ENCODE measurements at places on chromosomes 1 and 21.

DNA sequence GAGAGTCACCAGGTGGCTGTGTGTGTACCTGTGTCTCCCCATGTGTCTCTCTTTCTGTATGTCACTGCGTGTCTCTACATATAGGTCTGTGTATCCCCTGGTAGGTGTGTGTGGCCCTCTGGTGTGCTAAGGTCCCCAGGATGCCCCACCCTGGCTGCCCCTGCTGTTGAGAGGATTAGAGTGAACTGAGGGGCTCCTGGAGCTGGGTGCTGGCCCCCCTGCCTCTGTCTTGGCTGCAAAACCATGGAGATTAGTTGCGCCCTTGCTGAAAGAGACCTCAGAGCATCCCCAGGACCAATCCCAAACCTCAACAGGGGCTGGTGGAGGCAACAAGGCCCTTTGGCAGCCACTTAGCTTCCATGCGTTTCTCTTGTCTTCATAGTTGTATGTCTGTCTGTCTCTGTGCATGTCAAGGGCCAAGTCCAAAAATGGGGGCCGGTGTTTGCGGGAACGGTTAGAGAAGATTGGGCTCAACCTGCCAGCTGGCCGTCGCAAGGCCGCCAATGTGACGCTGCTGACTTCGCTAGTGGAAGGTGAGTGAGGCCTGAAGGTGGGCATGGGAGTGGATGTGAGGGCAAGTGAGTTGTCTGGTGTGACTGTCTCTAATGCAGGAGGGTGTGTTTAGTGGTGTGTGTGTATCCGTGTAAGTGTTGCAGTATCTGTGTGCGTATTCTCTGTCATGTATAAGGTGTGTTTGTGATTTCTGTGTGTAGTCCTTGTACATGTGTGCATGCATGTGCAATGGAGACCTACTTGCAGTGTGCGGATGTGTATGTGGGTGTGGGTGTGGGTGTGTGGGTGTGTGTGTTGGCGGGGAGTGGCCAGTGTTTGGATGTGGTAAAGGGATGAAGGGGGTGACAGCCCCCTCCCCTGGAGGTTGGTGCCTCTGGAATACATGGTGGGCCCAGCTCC, 16.7 kb downstream of the TFAP2E start:
- DNase-seq = no peak

DNA sequence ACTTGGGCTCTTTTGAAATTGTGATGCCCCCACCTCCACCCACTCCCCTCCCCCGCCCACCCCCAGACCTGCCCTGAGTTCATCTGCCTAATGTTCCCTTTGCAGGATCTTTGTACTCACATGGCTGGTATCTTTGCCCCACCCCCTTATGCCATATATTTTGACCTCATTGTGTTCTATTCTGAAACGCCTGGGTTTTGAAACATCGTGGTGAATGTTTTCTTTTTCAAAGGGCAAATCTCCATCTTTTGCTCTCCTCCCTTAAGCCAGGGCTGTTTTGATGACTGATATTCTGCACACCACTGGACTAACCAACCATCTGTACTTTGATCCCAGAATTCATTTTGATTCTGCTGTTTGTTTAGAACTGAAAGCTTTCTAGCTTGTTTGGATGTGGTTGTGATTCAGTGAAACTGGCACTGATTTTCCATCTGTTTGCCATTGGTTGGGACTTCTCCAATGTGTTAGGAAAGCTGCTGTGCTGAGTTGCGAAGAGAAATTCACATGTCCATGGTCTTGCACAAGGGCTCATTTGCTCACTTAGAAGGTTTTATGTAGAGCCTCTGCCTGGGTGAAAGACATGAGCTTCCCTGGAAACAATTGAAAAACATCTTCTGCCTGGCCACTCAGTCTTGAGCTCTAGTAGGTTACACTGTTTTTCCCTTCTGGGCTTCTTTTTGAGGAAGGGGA, 16.5 kb downstream of the SMAP2 start:
- DNase-seq = no peak

- DNase-seq = no peak
Observed at GRCh38 chr1:160657250-160657781, 10.5 kb upstream of the SLAMF1 start.

DNA sequence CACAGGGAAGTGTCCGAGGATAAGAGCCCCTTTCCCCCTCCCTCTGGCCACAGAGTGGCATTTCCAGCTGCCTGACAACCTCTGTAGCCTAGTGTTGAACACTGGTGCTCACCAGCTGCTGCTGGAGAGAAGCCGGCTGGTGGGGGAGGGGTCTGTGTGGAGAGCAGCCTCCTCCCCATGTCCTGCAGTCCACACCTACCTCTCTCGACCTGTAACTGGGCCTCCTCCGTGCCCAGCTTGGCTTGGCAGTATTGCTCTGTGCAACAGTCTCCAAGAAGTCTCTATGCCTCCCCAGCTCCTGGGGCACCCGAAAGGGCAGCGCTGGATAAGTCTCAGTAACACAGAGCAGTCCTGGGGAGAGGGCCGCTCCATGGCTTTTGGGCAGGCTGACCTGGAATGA, 17.0 kb downstream of the PAPPA2 start:
- DNase-seq = peak; percentile 1

- no peak for DNase-seq
Observed at GRCh38 chr1:74237035-74237434, 1.8 kb downstream of the TNNI3K start.

DNA sequence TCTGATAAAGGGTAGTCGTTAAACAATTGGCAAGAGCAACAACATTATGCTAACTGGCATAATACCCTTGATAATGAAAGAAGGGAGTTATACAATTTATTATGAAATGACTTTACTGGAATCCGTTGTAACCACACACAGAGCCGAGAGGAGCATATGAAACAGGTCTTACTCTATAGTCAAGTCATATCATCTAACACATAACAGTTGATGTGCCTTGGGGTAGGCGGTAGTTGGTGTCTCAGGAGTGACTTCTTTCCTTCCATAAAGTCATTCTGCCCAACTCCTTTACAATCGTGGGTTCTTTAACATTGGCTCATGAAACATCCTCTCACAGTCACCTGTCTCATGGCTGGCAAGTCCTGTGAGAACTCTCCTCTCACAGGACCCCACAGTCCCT, 225.2 kb downstream of the LTN1 start:
- no peak for DNase-seq

DNA sequence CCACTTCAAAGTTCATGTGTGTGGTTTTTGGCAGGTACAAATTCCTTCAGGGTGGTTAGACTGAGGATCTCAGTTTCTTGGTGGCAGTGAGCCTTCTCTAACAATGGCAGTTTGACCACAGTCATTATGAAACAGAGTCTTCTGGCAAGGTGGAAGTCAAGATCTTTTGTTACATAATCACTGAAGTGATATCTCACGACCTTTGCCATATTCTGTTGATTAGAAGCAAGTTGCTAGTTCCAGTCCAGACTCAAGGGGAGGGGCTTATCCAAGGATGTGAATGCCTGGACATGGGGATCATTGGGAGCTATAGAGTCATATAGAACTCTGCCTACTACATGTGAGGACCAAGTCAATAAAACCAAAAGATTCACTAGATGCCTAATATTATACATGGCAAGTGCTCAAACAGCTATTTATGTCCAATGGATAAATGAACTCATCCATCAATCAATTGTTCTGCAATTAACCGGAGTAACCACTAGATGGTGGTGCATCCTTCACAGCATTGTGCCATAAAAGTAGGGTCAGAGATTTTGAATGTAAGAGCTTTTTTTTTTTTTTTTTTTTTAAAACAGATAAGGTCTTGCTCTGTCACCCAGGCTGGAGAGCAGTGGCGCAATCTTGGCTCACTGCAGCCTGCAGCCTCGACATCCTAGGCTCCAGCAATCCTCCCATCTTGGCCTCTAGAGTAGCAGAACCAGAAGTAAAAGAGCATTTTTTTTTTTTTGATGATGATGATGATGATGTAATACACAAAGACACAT, 131.9 kb downstream of the CRB1 start:
- peak; percentile 46 for DNase-seq

DNA sequence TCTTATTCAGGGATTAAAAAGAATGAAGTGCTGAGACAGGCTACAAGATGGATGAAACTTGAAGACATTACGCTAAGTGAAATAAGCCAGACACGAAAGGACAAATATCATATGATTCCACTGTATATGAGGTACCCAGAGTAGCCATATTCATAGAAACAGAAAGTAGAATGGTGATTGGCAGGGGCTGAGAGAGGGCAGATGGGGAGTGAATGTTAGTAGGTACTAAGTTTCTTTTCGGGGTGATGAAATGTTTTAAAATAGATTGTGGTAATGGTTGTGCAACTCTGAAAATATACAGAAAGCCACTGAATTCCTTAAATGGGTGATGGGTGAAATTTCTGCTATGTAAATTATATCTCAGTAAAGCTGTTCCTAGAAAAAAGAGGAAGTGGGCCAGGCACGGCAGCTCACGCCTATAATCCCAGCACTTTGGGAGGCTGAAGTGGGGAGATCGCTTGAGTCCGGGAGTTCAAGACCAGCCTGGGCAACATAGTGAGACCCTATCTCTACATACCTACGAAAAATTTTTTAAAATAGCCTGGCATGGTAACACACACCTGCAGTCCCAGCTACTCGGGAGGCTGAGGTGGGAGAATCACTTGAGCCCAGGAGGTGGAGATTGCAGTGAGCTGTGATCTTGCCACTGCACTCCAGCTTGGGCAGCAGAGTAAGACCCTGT, 15.9 kb downstream of the SLC27A3 start:
- DNase-seq = no peak

- no peak for DNase-seq
Observed at GRCh38 chr1:167152192-167152876, 58.5 kb downstream of the STYXL2 start.

GRCh38 chr21:37060296-37060695, 12.6 kb downstream of the PIGP start:
- DNase-seq = peak; percentile 45

DNA sequence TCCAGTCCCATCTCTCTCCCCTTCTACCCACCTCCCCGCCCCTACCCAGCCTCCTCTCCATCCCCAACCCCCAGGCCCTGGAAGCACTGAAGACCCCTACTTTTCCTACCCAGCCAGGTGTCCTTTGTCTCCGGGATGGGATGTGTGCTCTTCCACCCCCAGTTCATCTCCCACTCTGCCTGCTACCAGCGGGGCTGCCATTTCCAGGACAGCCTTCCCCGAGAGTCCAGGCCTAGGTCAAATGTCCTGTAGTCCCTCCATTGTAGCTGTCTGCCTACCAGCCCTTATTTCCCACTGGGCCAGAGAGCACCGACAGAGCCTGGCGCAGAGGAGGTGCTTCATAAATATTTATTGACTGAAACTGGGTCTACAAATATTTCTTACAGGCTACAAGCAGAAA, 72.0 kb upstream of the TLR5 start:
- no peak for DNase-seq

DNA sequence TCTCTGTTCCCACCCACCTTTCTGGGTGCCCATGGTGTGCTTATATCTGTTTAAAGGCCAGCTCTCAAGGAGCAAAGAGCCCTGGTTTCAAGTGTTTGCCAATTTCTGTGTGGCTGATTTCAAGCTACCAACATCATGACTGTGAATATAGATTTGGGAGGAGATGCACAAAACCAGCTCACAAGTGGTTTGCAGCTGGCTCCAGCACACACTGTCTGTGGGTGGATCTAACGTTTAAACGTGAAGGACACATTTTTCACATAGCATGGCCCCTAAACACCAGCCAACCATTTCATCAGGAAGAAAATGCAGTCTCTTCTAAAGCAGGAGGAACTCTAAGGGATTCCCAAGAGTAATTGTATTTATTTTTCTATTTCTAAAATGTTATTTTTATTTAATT, 65.2 kb downstream of the FCRL5 start:
- no peak for DNase-seq

GRCh38 chr1:35845766-35846165, 37.2 kb upstream of the AGO1 start:
- DNase-seq = peak; percentile 39

GRCh38 chr1:199010933-199011332, 372.1 kb downstream of the PTPRC start:
- DNase-seq = no peak

DNA sequence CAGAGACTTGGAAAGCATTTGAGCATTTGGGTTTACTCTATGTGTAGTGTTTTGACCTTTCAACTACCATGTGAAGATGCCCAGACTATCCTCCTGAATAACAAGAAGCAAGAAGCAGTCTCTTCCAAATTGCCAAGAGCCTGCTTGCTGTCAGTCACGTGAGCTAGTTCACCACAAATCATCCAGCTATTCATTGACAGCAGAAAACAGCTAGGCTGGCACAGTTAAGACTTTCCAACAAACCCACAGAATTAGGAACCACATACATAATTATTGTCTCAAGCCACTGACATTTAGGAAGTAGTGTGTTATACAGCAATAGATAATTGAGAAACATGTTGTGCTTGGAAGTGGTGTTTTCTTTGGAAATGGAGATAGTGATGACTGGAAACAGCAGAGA, 1652.0 kb downstream of the NCAM2 start:
- DNase-seq = no peak

DNA sequence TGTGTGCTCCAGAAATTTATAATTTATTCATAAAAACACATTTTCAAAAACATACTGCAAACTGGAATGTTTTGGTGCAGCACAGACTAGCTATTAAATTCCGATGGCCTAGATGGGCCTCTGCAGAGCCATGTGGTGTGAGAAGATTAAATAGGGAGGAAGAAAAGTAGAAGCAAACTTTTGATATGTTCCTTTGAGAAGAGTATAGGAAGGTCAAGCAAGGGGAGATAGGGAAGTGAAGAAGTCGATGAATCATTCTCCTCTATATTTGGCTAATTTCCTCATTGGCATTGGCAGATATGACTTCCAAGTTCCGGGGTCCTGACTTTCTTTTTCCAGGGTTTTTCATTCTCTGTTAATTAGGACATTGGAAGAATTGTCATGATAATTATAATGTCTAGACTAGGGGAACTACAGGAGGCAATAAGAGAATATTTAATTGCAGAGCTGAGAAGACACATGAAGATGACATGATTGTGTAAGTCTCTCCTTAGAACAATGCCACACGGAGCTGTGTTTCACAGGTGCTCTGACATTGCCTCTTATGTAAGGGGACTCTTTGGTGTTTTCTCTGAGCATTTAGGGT, 19.3 kb upstream of the ZNF326 start:
- DNase-seq = no peak

DNA sequence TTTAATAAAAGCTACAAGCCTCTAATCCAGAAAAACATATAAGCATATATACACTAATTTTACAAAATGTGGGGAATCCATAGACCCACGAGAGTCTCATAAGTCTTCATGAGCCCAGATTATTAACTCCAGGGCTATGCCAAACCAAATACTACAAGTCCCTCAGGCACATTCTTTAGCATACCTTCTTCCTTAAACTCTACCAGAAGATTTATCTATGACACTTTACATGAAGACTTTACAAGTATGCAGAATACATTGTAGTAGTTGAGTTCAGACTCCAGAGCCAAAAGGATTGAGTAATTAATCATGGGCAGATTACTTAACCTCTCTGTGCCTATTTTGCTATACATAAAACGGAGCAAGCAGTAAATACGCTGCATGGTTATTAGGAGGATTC, 793.7 kb upstream of the ADGRL2 start:
- DNase-seq = no peak

DNA sequence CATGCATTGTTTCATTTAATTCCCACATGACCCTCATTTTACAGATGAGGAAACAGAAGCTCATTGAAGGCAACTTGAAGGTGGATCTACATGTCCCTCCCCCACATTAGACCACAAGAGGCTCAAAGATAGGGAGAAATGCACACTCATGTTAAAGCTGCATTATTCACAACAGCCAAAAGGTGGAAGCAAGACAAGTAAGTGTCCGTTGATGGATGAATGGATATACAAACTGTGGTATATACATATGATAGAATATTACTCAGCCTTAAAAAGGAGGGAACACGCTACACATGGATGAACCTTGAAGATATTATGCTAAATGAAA, 149.7 kb upstream of the JUN start:
- no peak for DNase-seq

- DNase-seq = no peak
Observed at GRCh38 chr21:24785033-24785432, 822.2 kb downstream of the MRPL39 start.

GRCh38 chr1:19942088-19942487, 18.7 kb upstream of the PLA2G2E start:
- no peak for DNase-seq

Measured in SK-N-SH (cell line).